Thoracic aorta (tissue), 2 donors: ENCODE measurements at places on chromosomes 5 and 9. TPM values are rescaled to one million over a fixed set of nuclear protein-coding genes. Genes with fewer than 3 reads are reported as not detected.

DNA sequence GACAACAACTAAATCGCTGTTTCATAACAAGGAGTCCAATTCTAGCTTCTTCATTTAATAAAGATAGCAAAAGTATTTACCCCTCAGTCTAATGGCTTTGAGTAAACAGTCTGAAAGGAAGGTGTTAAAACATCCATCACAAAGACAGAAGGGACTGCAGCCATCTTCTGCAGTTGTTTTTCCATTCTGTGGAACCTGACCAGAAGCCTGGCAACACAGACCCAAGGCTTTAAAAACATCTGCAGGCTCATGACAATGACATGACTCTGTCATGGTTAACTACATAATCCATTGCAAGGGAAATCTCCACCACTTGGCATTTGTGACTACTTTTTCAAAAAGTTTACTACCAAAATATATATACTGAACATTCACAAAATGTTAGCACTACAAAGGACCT, 51.9 kb downstream of the ELL2 start:
- no peaks in the 10 kb centered on the region for H3K27me3 ChIP-seq
- peaks cover 4% of the 10 kb centered on the region for H3K36me3 ChIP-seq
- no peak overlapping the region for H3K27ac ChIP-seq
- no peak overlapping the region for H3K4me3 ChIP-seq
- no peak for DNase-seq
- H3K4me1 ChIP-seq, result peaks cover 48% of the 10 kb centered on the region

Gene SGTB
- 24.3 TPM for total RNA-seq

Gene AKNA
- 68.5 TPM for total RNA-seq

DNA sequence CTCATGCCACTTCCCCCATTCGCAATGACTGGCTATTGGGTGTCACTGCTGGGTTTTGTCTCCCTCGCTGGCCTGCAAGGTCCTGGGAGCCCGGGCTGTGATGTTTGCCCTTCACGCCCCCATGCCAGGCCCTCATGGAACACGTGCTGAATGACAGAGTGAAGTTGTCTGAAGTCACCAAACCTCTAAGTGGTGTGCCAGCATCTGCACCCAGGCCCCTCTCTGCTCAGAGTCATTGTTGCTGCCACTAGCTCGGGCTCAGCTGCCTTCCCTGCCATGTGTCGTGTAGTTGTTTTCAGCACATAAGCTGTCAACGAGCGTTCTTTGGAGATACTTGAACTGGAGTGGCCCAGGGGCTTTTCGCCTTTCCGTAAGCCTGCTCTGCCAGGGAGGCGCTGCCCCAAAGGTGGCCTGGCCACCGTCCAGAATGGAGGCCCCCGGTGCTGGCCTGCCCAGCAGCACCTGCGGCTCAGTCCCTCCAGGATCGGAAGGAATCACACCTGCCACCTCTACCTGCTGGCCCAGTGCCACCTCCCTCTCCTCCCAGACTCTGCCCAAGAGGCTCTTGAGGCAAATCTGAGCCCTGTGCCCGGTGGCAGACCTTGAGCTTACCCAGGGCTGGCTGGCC, 250.1 kb downstream of the PBX3 start:
- H3K27me3 ChIP-seq, result no peaks in the 10 kb centered on the region
- H3K27ac ChIP-seq, result no peak overlapping the region
- DNase-seq, result no peak
- no peak overlapping the region for H3K4me3 ChIP-seq

Gene TUSC1
- total RNA-seq, result 31.1 TPM

DNA sequence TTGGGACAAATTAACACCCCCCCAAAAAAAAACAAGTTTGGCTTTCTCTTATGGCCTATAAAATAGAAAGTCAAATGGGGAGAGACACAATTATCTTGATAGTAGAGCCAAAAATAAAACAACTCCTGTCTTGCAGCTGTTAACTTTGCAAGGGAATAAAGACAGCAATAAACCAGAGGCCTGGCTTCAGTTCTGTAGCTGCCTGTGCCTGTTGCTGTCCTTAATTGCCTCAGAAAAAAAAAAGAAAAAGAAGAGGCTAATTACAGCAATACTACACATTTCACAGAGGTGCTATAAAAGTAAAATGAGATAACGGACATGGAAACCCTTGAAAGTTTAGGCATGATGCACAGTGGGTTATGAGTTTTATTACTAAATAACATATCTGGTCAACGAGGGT, 170.7 kb upstream of the IRX1 start:
- no peak overlapping the region for H3K4me3 ChIP-seq
- H3K27ac ChIP-seq, result no peak overlapping the region
- H3K27me3 ChIP-seq, result no peaks in the 10 kb centered on the region
- no peaks in the 10 kb centered on the region for H3K36me3 ChIP-seq
- DNase-seq, result no peak

Gene TRPM3
- 5.0 TPM for total RNA-seq

Gene RFX3
- 2.6 TPM for total RNA-seq

Gene GRAMD2B
- total RNA-seq, result 59.3 TPM

DNA sequence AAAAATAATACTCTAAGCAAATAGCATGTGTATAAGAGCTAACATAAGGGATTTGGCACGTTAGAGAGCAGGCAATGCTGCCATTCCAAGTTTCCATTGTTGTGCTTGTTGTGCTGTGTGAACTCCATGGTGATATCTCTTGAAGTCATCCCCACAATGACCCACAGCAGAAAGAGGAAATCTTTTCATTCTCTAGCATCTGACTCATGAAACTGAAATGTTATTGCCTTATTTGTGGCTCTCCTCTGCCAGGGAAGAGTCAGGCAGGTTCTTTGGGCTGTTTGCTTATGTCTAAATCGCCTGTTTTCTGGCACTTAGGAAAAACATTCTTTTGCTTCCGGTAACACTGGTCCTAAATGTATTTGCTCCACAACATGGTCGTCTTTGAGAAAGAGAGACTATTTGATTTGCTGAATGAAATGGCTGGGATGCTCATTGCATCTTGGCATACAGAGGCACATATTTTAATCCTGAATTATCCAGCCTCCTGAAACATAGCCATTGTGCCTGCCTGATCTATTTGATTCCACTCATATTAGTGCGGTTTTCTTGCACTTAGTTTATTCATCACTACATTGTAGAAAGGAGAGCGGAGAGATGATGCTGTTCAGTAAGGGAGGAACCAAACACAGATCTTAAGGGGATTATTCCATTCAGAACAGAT, 188.8 kb downstream of the CSNK1G3 start:
- no peaks in the 10 kb centered on the region for H3K36me3 ChIP-seq
- H3K4me1 ChIP-seq, result peaks cover 5% of the 10 kb centered on the region
- H3K27ac ChIP-seq, result peak overlapping the region; percentile 27
- no peak for DNase-seq
- H3K4me3 ChIP-seq, result no peak overlapping the region
- H3K27me3 ChIP-seq, result no peaks in the 10 kb centered on the region

Gene SVEP1
- total RNA-seq, result 32.0 TPM

DNA sequence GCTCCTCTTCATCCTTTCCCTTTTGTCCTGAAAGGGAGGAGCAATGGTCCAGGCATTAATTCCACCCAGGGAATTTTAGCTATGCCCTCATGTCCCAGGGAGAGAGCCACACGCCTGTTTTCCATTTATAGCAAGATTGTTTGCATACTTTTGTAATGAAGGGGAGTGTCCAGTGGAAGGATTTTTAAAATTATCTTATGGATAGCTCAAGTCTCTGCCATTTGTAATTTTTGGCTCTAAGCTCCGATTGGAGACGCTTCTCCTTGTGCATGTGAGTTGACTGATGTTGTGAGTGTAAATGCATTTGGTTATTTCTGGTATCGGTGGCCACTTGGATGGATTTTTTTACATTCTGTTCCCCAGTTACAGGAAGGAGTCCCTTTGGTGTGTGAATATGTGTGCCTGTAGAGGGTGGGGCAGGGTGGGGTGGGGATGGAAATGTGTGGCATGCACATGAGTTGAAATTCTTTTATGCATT, 7.2 kb upstream of the RPL26L1 start:
- H3K27me3 ChIP-seq, result no peaks in the 10 kb centered on the region
- DNase-seq, result no peak
- H3K4me3 ChIP-seq, result no peak overlapping the region
- peak overlapping the region; percentile 94 for H3K27ac ChIP-seq
- peaks cover 68% of the 10 kb centered on the region for H3K4me1 ChIP-seq

DNA sequence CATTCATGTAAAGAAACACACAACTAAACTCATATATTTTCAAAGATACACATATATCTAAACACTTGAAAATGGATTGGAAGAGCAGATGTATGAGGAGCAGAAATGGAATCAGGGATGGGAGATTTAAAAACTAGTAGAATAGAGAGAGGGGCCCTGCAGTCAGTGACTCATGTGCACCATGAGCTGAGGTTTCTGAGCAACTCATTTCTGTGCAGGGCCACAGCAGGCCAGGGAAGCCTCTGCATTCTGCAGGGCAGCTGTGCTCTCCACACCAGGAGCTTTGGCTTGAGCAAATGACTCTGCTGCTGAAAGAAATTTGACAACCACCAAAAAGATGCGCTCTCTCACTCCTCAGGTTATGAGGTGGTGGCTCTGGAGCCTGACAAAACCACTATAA, 27.1 kb downstream of the LHX6 start:
- no peak for DNase-seq
- no peak overlapping the region for H3K27ac ChIP-seq
- H3K27me3 ChIP-seq, result no peaks in the 10 kb centered on the region
- no peak overlapping the region for H3K4me3 ChIP-seq

DNA sequence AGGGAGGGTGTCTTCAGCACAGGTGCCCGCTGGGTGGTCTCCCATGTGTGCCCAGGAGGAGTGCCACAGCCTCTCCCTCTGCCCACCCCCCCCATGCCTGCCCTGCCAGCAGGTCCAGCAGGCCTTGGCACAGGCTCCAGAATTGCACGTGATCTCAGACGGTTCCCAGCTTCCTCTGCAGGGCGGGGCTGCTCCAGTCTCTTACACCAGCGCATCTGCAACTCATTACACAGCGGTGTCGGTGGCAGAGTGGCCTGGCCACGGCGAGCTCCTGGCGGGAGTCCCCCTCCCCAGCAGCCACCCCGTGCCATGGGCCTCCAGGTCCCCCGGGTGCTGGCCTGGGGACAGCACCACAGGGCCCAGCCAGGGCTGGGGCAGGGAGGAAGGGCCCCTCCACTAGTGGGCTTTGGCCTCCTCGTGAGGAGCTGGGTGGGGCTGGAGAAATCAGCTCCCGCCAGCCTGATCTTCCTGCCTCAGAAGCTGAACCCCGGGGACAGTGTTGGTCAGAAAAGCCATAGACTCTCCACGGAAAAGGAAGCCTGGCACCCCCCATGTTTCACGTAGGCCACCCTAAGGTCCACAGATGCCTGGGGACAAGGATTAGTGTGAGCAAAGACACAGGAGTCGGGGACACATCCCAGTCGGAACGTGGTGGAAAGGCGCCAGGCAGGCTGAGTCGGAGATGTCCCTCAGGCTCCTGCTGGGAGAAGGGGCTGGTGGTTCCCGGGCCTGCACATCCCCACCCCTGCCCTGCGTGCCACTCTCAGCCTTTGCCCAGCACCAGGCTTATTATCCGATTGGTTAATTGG, 40.2 kb downstream of the RXRA start:
- H3K27ac ChIP-seq, result peak overlapping the region; percentile 7
- H3K4me3 ChIP-seq, result peak overlapping the region; percentile 54
- peaks cover 19% of the 10 kb centered on the region for H3K4me1 ChIP-seq
